Stimulated activated CD4-positive, alpha-beta T cell treated with anti-CD3 and anti-CD28 coated beads, TNF-alpha, amount 100 ng/mL, for 1 hour (primary cell): ENCODE measurements at places on chromosomes 2 and 18.

GRCh38 chr2:191611614-191612013 is 66.3 kb upstream of the NABP1 start:
- no peak for DNase-seq

- DNase-seq: no peak
Observed at GRCh38 chr18:26367425-26367824, 141.2 kb downstream of the TAF4B start.

- no peak for DNase-seq
Observed at GRCh38 chr2:36376319-36376765, 20.8 kb downstream of the CRIM1 start.

GRCh38 chr2:231554748-231555545 is 24.7 kb upstream of the NMUR1 start:
- no peak for DNase-seq

DNA sequence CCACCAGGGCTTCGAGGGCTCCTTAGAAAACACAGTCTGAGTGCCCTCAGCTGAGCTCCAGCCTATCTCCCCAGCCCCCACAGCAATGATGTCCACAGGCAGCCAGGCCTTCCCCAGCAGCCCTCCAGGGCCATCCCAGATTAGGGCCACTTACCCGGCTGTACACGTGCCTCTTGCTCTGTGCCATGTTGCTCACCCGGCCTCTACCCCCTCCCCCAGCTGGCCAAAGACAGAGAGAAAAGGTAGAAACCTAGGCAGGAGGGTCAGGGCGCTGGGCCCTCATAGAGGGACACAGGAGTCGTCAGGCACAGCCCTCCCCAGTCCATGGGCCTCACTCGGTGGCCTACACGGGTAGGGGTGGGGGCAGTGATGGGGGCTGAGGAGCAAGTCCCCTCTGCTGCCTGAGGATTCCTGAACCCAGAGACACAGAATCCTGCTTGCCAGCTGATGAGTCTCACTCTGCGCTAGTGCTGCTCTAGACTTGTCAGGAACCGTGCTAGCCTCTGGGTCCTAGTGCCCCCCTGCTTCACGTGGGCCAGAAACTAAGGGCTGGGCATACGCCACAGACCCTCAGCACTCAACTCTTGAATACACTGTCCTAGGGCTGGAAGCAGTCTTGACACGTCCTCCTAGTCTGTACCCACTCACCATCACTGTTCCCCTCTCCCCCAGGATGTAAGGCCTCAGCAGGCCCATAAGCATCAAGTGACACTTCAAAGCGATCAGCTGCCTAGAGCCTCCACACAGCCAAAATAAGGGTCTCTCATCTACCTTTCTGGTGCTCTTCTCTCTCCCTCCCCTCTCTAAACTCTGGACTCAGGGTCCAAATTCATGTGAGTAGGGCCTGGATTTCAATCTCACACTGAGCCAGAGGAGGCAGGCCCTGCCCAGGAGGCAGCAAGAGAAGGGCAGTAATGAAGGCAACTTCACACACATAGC is at the start of gene DCTN1:
TSS of gene DCTN1 (minus strand) at position 461 of the 939 bp plus-strand sequence. CDS start at position 187, 274 bp downstream.
- DNase-seq: no peak

GRCh38 chr2:238042849-238043584 is 17.8 kb upstream of the SCLY start:
- no peak for DNase-seq

DNA sequence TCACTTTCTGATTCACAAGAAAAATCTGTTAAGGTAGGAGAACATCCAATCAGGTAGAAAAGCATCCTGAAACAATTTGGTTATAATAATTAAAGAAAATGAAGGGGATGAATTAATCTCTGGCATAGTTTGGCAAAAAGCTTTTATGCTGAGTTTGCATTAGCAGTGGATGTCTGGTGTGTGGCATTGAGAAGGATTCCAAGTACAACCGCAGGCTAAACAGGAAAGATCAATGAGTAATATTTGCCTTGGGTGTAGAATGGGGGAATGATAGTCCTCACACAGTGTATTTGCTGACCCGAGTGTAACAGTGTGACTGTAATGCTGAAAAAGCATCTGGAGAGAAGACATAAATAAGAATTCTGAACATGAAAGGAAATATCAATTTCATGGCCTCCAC is 68.3 kb upstream of the SESTD1 start:
- no peak for DNase-seq

DNA sequence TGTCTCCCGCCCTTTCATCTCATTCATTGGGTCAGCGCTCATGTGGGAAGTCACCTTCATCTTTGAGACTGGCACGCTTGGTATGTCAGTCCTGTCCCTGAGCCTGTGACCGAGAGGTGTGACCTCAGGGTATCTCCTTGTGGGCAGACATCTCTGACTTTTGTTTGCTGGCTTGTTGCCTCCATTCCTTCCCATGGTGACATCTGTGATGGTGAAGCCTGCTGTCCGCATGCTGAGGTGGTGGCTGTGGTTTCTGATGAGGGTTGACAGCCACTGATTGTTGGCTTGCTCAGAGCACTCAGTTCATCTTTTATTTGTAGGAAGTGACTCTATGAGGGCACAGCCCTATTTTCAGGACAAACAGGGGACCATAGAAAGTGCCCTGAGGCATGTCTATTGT is 139.2 kb downstream of the SLC4A3 start:
- DNase-seq: no peak

- DNase-seq: no peak
Observed at GRCh38 chr2:69717861-69718273, 24.1 kb upstream of the ANXA4 start.

DNA sequence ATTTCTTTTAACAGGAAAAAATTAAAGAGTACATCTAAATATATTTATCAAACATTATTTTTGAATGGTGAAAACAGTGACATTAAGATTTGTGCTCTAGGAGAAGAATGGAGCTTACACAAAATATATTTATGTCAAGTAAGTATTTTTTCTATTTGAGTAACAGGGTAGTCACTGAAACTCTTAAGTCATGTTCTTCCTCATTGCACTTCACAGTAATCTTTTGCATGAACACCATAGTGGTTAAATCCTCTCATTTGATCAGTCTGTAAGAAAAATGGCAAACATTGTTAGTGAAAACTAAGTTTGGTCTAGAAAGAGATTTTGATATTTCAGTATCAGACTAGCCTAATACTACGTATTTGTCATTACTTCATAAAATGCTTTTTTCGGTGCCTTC is 8.1 kb downstream of the GMCL1 start:
- no peak for DNase-seq

DNA sequence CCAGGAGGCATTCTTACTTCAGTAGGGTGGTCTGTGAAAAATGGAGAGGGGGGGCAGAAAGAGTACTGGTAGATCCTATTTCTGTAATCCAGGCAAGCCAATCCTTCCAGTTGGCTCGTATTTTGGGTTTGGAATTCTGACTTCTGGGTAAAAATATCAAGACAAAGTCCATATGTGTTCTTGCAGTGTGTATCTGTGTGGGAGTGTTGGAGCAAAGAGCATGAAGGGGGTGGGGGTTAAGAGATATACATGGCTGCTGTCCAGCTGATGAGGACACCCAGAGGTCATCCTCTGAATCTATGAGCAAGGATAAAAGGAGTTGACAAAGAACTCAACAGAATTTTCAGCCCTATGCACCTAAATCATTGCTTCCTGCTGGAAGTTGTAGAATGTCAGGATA is 375.8 kb upstream of the PIK3C3 start:
- no peak for DNase-seq

DNA sequence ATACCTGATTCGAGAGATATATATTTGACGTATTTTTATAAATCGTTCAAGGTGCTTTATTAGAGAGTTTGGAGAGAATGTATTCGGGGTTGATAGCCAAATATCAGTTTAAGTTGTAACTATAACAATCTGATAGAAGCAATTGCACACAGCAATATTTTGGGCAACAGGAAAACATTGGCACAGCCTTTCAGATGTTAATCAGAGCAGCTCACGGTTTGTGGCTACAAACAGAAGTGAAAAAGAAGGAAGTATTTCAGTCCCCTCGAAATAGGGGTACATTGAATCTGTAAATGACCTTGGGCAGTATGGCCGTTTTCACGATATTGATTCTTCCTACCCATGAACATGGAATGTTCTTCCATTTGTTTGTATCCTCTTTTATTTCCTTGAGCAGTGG is 20.6 kb downstream of the SERPINB10 start:
- no peak for DNase-seq

GRCh38 chr2:35946478-35946877 is 409.1 kb upstream of the CRIM1 start:
- DNase-seq: no peak

- no peak for DNase-seq
Observed at GRCh38 chr2:100581277-100581612, 18.5 kb downstream of the PDCL3 start.

GRCh38 chr2:30627151-30627550 is 180.1 kb downstream of the CAPN13 start:
- DNase-seq: no peak

GRCh38 chr2:71748227-71748626 is 294.9 kb downstream of the DYSF start:
- no peak for DNase-seq

GRCh38 chr2:207423886-207424285 is 105.9 kb upstream of the CREB1 start:
- no peak for DNase-seq

DNA sequence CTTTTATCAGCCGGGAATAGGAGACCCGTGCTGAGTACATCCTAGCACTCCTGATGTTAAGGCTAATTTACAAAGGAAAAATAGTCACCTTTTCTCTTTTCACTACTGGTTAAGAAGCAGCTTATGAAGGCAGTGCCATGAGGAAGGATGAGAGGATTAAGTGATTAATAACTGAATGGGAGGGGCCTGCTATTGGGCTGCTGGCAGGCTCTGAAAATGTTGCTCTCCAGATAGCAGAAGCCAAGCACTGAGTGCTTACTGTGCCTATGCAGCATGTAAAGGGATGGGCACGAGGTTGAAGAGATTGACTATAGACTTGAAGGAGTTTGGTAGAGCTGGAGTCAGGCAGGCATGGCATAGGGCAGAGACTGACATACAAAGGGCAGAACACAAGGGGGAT is 282.4 kb upstream of the THSD7B start:
- DNase-seq: no peak

DNA sequence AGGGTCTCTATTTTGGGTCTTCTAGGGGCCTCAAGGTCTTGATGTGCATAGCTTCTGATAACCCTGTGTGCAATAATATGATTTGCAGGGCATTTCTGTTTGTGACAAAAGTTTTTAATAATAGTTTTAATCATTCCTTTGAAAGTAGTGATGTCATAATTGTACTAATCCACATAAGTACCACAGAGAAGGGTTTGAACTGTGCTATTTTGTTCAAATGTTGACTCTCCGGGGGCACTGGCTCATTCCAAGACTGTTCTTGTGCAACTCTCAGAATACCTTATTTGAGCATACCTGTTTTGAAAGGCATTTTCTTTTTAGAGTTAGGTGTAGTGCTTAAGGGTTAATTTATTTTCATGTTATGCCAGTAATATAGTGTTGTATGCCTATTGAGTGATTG is 41.6 kb downstream of the PLEKHB2 start:
- no peak for DNase-seq

DNA sequence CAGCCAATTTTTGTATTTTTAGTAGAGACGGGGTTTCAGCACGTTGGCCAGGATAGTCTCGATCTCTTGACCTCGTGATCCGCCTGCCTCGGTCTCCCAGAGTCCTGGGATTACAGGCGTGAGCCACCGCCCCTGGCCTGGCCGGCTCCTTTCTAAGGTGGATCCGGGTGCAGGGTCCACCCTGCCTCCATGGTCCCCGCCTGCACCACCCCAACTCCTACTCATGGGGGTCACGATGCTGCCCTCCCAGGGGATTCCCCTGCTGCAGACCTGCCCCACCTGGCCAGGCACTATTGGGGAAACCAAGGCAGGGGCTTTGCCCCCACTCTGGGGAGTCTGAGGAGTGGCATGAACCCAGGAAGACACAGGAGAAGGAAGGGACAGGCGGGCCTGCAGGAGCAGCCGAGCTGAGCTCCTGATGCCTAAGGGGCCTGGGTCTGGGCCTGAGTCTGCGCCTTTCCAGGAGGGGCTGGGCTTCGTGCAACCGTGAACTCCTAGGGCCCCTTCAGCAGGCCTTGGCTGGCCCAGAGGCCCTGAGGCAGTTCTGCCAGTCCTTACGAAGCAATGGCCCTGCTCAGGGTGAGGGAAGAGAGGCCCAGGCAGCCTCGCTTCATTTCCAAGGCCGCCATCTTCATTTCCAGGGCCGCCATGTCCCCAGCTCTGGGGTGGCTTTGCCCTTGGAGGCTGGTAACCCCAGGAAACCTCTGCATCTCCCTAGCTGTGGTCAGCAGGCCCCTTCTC is 67.2 kb upstream of the SMAD7 start:
- DNase-seq: no peak

DNA sequence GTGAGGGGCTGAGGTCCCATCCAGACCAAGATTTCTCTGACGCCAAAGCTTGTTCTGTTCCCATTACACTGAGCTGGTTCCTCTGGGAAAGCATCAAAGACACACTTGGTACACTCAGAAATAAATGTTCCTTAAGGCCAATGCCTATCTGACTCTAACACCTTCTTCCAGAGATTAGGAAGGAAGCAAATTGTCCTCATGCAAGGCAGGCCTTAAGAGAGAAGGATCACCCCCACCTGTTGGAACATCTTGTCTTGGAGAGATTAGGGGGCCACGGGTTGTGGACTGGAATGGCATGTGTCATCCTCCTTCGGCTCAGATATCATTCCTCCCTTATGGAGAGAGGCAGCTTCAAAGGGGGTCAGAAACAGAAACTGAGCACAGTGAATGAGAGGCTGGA is 100.2 kb downstream of the ANKRD44 start:
- DNase-seq: no peak

DNA sequence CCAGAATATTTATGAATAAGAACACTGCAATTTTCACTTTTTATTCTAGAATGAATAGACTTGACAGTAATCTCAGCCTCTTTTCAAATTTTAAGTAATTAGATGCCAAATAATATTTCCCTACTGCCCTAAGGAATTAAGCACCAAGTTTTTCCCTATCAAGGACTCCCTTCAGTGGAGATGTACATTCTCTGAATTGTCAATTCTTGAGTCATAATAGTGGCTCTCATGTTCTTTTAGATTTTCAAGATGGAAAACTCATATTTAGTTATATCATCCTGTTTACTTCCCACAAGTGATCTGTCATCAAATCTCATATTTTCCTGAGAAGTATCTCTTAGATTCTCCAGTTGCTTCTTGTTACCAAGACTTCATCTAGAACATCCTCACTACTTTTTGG is 1248.9 kb upstream of the CHAC2 start:
- no peak for DNase-seq

DNA sequence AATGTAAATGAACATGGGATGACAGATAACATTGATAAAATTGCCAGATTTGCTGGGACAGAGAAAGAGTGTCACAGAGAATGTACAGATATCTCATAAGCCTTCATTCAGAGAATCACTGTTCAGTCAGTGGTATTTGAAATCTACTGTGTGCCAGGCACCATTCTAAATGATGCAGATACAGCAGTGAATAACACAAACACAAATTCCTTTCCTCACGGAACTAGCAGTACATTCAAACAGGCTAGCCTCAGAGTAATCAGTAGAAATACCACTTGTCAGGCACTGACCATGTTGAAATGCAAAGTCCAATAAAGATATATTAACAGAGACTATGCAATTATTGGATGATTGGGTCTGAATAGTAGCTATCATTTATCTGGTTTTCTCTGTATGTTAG is 211.0 kb downstream of the RDH14 start:
- no peak for DNase-seq

- DNase-seq: no peak
Observed at GRCh38 chr18:28692337-28692736, 515.4 kb upstream of the CDH2 start.
